Heart right ventricle (tissue), 16 donors: ENCODE measurements at places on chromosomes 7 and 10.

GRCh38 chr7:1599640-1600395, 30.0 kb upstream of the PSMG3 start:
- DNase-seq, result no peak
- peaks cover 27% of the 10 kb centered on the region for H3K27me3 ChIP-seq

GRCh38 chr7:47539398-47540052, 42.4 kb downstream of the TNS3 start:
- peaks cover 2% of the 10 kb centered on the region for H3K4me1 ChIP-seq
- no peak overlapping the region for H3K27ac ChIP-seq
- no peak for DNase-seq
- no peaks in the 10 kb centered on the region for H3K27me3 ChIP-seq
- H3K36me3 ChIP-seq, result no peaks in the 10 kb centered on the region

GRCh38 chr7:135716677-135717238, 11.2 kb downstream of the SLC13A4 start:
- DNase-seq, result no peak
- H3K27me3 ChIP-seq, result no peaks in the 10 kb centered on the region
- no peaks in the 10 kb centered on the region for H3K36me3 ChIP-seq

- no peaks in the 10 kb centered on the region for H3K27me3 ChIP-seq
- peak overlapping the region; percentile 68 for H3K4me3 ChIP-seq
- H3K4me1 ChIP-seq, result peaks cover 24% of the 10 kb centered on the region
- peak overlapping the region; percentile 89 for H3K27ac ChIP-seq
- no peaks in the 10 kb centered on the region for H3K36me3 ChIP-seq
These were observed 354 bp upstream of the GIMAP5 start for GRCh38 chr7:150736864-150737263.

DNA sequence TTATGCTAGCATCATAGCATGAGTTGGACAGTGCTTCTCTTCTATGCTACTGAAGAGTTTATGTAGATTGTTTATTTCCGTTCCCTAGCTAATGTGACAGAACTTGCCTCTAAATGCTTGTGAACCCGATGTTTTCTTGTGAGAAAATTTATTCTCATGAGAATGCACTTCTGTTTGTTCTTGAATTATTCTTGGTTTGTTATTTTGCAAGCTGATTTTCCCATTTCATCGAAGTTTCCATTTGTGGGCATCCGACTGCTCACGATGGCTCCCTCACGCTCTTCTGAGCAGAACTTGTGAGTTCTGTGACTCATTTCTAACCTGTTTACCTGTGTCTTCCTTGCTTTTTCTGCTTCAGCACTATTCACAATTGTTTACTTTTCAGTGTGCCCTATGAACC, 59.9 kb downstream of the WDFY4 start:
- DNase-seq, result no peak
- no peak overlapping the region for H3K4me3 ChIP-seq
- no peak overlapping the region for H3K27ac ChIP-seq
- no peaks in the 10 kb centered on the region for H3K36me3 ChIP-seq

DNA sequence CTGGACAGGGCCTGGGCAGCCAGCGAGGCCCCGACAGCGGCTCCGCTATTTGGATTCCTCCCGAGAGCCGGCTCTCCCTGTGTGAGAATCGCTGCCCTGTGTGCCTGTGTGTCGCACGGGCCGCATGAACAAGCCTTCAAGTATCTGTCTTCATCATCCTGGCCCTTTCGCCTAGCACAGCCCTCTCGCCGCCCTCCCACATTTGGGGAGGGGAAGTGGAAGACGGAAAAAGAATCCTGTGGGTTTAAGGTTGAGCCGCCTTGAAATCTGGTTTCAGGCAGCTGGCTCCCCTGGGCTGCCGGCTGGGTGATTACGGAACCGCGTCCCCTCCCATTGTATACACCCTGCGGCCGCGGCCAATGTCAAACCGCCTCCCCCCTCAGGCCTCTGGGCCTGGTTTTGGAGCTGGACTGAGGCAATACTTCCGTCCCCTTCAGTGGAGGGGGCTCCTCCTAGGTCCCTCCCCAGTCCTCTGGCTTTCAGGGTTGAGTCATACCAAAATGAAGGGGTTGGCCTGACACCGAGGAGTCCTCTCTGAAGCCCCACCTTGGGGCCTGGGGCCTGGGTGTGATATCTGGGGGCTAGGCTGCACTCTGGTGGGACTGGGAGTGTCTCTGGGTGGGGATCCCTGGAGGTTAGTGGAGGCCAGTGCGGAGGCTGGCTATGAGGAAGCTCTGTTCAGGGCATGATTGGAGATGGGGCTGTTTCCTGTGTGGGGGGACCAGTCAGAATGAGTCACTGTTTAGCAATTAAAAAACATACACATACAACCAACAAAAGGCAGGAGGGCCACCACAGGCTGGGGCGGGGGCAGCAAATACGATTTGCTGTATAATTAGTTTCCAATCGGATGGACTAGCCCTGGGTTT, 1.7 kb downstream of the TRIM8 start:
- H3K27ac ChIP-seq, result peak overlapping the region; percentile 99
- no peaks in the 10 kb centered on the region for H3K27me3 ChIP-seq
- H3K36me3 ChIP-seq, result no peaks in the 10 kb centered on the region
- peak overlapping the region; percentile 71 for H3K4me3 ChIP-seq
- peak; percentile 86 for DNase-seq

DNA sequence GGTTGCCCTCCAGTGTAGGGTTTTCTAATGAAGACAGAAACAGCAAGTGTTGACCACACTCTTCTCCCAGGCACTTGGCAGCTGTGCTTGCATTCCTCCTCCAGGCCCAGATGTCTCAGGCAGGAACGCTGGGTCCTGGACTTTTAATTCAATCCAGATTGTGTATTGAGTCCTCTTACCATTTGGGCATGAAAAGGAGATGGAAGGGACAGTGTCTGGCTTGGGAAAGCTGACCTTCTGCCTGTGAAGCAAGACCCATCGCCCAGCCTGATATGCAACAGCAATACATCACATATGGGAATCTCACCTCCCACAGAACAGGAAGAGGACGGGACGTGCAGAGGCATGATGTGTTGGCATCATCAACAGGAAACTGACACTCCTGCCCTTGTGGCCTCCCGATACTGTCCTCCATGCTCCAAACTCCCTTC, 174.4 kb upstream of the LYZL2 start:
- no peaks in the 10 kb centered on the region for H3K27me3 ChIP-seq
- no peak overlapping the region for H3K4me3 ChIP-seq
- DNase-seq, result no peak
- peak overlapping the region; percentile 71 for H3K27ac ChIP-seq
